ENCODE measurements at places on chromosomes 2 and 18.
A peak's percentile ranks its signal among the peaks of the same experiment; 100 is the strongest.

DNA sequence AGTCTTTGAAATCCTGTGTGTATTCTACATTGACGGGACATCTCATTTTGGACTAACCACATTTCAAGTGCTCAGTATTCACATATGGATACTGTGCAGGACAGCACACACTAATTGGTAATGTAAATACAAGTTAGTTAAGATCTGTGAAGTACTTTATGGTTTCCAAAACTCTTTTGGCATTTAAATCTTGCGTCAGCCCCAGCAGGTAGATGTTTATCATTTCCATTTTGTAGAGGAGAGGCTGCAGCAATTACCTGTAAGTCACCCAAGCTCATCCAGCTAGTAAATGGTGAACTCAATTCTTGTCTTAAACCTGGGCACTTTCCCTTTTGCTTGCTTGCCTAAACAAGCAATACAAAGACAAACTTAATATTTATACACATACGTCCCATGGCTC, 1.6 kb upstream of the NAGK start:
- DNase-seq: no peak

GRCh38 chr2:169005080-169005598, 26.0 kb downstream of the ABCB11 start:
- DNase-seq: no peak

- no peak for DNase-seq
These were observed 8.0 kb downstream of the TGOLN2 start for GRCh38 chr2:85319796-85320195.

- DNase-seq: no peak
These were observed 232.1 kb upstream of the EPAS1 start for GRCh38 chr2:46065152-46065551.

- no peak for DNase-seq
These were observed 35.2 kb downstream of the SP140L start for GRCh38 chr2:230362030-230362691.

DNA sequence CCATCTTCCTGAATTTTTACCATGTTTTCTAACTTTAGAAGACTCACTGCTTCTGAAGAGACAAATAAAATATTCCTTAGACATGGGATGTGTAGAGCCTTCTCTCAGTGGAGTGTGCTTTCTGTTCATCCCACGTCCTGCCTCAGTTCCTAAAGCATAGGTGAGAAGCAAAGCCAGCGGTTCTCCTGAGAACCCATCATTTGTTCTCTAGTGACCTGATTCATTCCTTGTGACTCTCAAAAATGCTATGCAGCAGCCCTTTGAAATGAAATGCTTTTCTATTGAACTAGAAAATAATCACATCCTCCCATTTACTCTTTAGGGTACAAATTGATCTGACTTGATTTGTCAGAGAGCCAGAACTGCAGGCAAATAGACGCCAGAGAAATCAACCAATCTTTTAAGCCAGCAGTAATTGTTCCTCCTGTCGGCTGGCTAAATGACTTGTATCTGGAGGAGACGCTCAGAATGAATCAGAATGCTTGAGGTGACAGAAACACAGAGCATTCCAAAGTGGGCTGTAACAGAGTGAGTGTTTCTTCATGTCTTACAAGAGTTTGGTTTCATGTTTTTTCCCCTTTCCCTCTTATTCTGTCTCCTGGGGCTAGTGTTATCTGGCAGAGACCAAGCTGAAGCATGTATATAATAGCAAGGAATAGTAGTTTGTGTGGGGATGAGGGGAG, 81.3 kb upstream of the TMEM178A start:
- no peak for DNase-seq

- DNase-seq: peak; percentile 46
These were observed 67.3 kb downstream of the GORASP2 start for GRCh38 chr2:170996316-170996715.

GRCh38 chr2:96769814-96770213, 9.1 kb downstream of the CNNM4 start:
- DNase-seq: no peak

GRCh38 chr18:28846958-28847357, 670.0 kb upstream of the CDH2 start:
- no peak for DNase-seq

- DNase-seq: no peak
These were observed 278.8 kb upstream of the SESTD1 start for GRCh38 chr2:179543361-179543901.

DNA sequence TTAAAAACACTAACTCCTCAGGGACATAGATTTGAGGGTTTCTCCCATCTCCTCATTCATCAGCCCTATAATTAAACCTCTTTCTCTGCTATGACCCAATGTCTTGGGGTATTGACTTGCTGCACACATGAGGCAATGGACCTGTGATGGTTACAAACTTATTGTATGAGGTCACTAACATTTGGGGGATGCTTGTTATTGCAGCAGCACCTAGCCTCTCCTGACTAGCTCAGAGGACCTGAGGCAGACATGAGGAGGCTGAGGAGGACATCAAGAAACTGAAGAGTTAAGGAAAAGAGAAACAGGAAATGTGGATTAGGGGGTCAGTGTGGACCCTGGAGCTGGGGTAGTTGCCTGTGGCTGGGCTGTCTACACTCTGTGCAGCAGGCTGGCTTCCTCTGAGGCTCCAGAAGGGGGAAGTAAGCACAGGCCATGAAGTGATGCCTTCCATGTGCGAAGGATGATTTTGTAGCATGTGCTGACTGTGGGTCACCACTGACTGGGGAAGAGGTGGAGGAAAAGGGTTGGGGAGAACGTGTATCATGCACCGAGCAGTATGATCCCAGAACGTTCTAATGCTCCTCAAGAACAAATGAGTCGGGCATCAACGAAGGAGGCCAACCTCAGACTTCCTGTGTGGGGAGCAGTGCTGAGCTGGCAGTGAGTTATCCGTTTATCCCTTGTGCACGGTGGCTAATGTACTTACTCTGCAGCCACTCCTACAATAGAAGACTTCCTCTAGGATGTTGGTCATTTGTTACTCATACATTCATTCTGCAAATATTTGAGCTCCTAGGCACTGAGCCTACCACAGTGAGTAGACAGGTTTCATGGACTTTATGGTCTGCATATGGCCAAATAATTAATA, 42.1 kb upstream of the RFX8 start:
- no peak for DNase-seq

- no peak for DNase-seq
These were observed 87.3 kb downstream of the TNFRSF11A start for GRCh38 chr18:62412231-62412979.

GRCh38 chr2:161045726-161046125, 114.5 kb upstream of the TANK start:
- DNase-seq: no peak

GRCh38 chr2:137383391-137383790, 580.9 kb upstream of the HNMT start:
- no peak for DNase-seq

- DNase-seq: no peak
These were observed 83.0 kb downstream of the FAM117B start for GRCh38 chr2:202717598-202718310.

GRCh38 chr2:113963965-113964364, 74.1 kb downstream of the ACTR3 start:
- no peak for DNase-seq

GRCh38 chr2:106658616-106659015, 171.5 kb downstream of the CD8B2 start:
- no peak for DNase-seq

DNA sequence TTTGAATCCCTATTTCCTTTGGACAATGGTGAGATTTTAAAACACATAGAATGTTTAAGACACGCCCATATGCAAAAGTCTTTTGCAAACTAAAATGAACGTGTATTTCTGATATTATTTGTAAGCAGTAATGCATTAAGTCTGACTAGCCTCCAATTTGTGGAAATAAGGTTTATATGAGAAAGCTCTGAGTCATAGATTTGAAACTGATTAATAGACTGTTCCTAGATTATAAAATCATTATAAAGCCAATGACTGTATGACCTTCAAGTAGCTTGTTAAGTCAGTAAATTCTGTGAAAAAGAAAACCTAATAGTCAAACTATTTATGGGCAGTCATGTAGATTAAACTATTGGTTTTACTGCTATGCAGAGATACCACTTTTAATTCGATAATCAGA, 12.8 kb upstream of the EFEMP1 start:
- DNase-seq: no peak

DNA sequence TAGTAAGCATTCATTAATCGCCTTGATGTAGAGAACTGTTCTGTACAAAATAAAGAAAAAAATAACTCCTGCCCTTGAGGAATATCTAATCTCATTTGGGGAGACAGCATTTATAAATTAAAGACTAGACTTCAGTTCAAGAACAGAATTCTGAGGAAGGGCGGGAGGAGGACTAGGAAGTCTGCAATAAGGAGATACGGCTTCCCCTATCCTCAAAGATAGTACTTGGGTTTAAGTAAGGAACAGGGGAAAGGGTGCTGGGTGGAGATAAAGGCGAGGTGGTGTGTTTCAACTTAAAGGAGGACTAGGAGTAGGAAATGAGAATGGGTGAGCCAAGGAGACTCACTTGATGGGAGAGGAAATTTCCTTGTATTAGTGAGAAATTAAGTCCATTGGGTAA, 121.9 kb upstream of the MSTN start:
- DNase-seq: peak; percentile 92

- DNase-seq: peak; percentile 24
These were observed 836.7 kb downstream of the CBLN2 start for GRCh38 chr18:71707400-71707799.

DNA sequence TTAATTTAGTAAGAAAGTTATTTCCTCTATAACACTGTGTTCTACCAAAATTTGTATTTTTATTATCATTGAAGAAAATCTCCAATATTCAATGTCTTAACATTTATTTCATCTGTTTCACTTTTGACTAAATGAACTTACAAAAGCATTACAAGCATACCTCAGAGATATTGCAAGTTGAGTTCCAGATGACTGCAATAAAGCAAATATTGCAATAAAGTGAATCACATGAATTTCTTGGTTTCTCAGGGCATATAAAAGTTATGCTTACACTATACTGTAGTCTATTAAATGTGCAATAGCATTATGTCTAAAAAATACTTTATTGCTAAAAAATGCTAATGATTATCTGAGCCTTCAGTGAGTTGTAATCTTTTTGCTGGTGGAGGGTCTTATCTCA, 78.3 kb downstream of the TTC32 start:
- DNase-seq: no peak

DNA sequence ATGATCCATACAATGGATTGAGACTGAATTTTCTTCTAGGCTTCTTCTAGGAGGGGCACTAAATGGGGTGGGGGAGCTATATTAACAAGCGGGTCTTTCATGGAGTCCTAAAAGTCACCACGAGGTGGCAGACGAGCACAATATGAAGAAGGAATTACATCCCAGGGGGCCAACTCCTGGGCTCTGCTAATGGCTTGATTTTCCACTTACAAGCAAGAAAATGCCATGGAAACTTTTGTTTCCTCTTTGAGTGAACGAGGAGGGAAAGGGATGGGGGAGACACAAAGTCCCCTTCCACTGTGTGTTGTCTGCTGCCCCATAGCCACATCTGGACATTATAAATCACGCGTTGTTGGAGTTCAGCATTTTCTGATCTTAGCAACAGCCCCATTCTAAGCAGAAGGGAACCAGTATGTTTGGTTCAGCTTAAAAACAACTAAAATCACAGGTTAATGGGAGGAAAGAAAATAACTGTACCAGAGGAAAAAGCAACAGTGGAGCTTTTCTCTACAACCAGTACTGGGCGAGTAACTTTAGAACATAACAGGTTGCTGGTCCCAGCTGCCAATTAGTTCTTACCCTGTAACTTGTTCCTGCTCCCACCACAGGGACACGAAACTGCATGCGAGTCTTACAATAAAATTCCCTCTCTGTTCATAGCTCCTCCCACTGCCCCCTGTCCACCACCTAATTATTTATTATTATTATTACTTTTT, 285.0 kb upstream of the PARD3B start:
- DNase-seq: peak; percentile 79

GRCh38 chr2:29317077-29317517, 201.9 kb downstream of the CLIP4 start:
- no peak for DNase-seq

DNA sequence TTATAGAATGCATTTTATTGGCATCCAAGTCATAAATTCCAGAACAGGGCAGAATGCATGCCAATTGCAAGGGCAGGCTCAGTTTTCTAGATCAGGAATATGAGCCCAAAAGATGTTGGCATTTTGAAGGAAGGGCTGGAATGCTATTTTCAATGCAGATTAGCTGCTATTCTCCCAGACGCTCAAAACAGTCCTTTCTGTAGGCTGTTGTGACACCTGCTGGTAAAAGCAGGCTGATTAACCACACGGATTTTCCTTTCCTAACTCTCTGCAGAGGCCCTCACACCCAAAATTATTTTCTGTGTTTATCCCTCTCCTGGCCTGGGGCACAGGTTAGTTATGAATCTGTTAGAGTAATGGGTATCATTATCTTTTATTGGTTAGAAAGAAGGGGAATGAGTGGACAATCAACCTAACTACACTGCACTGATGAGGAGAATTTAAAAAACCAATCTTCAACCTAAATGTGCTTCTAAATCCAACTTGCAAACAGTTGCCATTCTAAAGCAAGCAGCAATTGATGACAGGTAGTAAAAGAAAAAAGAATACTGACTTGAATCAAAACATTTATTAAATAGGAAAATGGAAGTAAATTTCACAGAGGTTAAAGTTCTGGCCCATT, 94.0 kb downstream of the PLA2R1 start:
- peak; percentile 65 for DNase-seq

- DNase-seq: no peak
These were observed 5.7 kb downstream of the MCFD2 start for GRCh38 chr2:46909771-46910419.

DNA sequence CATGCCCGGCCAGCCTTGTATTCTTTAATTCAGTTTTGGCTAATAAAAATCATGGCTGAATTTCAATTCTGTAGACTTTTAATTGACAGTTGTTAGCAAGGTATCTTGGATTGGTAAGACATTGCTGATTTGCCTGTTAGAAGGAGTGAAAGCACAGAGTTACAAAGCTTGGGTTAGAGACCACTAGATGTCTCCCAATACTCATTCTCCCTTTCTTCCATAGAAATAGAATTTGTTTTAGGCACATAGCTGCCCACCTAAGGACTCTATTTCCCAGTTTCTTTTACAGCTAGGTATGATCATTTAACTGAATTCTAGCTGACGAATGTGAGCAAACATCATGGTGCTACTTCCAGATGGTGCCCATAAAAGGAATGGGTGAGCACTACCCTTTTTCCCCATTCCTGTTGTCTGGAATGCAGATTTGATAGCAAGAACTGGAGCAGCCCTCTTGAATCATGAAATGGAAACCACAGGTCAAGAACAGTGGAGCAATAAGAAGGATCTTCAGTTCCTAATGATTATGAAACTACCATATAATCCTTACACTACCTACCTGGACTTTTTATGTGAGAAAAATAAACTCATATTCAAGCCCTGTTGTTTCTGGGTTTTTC, 17.5 kb downstream of the PECR start:
- DNase-seq: no peak

- DNase-seq: no peak
These were observed 62.5 kb downstream of the RHOB start for GRCh38 chr2:20509301-20509769.

DNA sequence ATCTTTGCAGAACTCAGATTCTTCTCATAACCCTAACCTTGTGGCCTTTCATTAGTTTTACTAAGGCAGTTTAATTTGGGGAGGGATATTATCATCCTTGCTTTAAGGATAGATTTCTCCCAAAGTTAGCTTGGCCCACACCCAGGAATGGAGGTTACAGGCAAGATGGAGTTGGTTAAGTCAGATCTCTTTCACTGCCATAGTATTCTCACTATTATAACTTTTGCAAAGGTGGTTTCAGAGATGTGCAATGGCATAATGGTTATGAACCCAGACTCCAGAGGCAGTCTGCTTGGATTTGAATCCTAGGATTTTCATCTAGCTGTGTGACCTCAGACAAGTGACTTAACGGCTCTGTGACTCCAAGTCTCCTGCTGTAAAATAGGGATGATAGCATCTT, 48.7 kb upstream of the NDUFV2 start:
- no peak for DNase-seq

GRCh38 chr2:49162151-49162550, 7.8 kb upstream of the FSHR start:
- no peak for DNase-seq

All from OCI-M1 (cell line).